ENCODE measurements at places on chromosomes 5 and 9. TPM values are rescaled to one million over a fixed set of nuclear protein-coding genes. Genes with fewer than 3 reads are reported as not detected.

DNA sequence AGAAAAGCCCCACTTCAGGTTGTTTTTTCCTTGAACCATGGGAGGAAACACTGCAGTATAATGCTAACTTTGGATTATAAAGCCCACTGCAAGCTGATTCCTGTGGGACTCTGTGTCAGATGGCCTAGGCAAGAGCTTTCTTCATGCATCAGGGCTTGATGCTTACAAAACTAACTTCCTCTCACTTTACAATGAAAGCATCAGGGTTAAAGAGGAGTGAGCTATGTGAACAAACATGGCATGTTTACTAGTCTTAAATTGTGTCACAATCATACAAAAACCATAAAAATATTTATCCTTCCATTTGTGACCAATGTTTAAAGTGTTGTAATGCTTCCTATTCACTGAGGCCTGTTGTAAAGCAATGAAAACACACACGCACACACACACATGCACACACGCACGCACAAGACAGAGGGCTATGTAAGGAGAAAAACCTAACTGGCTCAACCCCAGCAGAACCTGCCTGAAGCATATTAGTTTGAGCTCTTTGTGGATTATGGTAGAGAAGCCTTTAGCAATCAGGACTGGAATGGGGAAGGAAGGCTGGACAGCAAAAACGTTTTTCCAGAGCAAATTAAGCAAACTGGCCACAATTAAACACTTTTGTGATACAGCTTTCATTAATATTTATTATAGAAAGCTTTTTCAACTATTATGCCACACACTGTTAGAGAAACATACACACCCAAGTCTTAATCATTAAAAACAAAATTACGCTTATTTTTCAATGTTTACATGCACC lies 122.2 kb downstream of the AUH start:
- no peak overlapping the region for H3K4me3 ChIP-seq
- no peak for DNase-seq
- no peaks in the 10 kb centered on the region for H3K27me3 ChIP-seq
- H3K4me1 ChIP-seq, result no peaks in the 10 kb centered on the region

GRCh38 chr9:130990306-130990977 lies 18.5 kb upstream of the LAMC3 start:
- H3K27ac ChIP-seq, result no peak overlapping the region
- no peak overlapping the region for H3K4me3 ChIP-seq
- H3K4me1 ChIP-seq, result no peaks in the 10 kb centered on the region
- no peak for DNase-seq
- H3K36me3 ChIP-seq, result no peaks in the 10 kb centered on the region

- no peak for DNase-seq
- H3K4me3 ChIP-seq, result no peak overlapping the region
- no peaks in the 10 kb centered on the region for H3K27me3 ChIP-seq
- H3K27ac ChIP-seq, result no peak overlapping the region
- H3K4me1 ChIP-seq, result no peaks in the 10 kb centered on the region
- no peaks in the 10 kb centered on the region for H3K36me3 ChIP-seq
Measured at GRCh38 chr9:105964156-105964555, 269.8 kb downstream of the TMEM38B start.

DNA sequence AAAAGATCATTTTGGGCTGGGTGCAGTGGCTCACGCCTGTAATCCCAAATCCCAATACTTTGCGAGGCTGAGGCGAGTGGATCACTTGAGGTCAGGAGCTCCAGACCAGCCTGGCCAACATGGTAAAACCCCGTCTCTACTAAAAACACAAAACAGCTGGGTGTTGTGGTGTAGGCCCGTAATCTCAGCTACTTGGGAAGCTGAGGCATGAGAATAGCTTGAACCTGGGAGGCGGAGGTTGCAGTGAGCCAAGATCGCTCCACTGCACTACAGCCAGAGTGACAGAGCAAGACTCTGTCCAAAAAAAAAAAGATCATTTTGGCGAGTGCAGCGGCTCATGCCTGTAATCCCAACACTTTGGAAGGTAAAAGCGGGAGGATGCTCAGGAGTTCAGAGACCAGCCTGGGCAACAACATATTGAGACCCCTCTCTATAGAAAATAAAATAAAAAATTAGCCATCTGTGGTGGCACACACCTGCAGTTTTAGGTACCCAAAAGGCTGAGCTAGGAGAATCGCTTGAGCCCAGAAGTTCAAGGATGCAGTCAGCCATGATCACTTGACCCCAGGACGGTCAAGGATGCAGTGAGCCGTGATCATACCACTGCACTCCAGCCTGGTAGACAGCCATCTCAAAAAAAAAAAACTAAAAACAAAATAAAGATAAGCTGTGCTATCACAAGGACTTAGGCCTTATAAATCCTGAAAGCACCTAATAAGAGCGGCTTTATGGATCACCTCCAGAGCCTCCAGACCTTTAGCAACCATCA lies 16.2 kb downstream of the PPP2CA start:
- no peaks in the 10 kb centered on the region for H3K27me3 ChIP-seq
- H3K4me1 ChIP-seq, result peaks cover 9% of the 10 kb centered on the region
- H3K4me3 ChIP-seq, result no peak overlapping the region
- no peak overlapping the region for H3K27ac ChIP-seq
- no peak for DNase-seq

DNA sequence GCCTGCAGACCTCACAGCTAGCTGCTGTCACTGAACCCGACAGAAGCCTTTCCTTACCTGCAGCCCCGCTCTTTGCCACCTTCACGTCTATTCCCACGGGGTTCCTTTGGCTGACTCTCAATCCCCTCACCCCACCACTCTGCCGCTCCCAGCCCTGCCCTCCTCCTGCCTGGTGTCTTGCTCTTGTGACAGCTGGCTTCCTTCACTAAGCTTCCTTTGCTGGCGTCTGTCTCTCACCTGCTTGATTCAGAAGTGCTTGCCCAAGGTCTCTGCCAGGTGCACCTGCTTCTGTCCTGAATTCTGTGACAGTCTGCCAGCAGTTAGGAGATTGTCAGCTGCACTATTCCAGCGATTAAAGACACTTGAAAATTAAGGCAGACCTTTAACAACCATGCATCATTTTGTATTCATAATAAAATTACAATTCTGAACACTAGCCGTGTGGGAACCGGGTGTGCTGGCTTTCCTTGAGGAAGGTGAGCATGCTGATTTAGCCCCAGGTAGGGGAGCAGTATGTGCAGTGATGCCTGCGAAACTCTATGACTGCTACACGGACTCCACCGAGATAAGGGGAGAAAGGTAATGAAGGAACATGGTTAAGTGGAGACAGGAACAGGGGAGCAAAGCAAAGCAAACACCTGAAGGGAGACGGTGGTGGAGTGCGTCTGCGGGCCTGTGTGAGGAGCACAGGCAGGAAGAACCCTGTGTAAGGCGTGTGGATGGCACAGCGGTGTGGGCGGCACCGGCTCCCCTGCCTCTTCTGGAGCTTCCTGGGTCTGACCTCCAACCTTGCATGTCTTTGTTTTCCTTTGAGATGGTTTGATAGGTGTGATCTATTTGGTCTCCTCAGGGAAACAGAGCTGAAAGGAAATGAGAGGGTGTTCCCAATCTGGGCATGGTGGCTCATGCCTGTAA lies 80.1 kb upstream of the CACNA1B start:
- peaks cover 88% of the 10 kb centered on the region for H3K36me3 ChIP-seq
- H3K27ac ChIP-seq, result no peak overlapping the region
- H3K4me1 ChIP-seq, result no peaks in the 10 kb centered on the region
- H3K4me3 ChIP-seq, result no peak overlapping the region

The CATSPER3 gene
- total RNA-seq, result 0.87 TPM

The SPATA31C1 gene
- not detected for total RNA-seq

DNA sequence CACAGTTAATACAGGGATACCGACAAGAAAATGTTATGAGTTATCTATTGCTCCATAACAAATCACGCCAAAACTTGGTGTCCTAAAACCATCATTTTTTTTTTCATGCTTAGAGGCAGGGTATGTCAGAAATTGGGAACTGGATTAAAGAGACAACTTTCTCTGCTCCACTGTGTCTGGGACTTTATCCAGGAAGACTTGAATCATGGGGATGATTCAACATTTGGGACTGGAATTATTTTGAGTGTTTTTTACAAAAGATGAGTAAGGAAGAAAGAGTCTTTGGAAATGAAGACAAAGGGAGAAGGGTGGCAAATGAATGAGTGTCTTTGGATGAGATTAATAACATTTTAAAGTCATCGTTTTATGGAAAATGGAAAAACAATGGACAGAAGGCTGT lies 1883.7 kb upstream of the C9orf72 start:
- H3K4me3 ChIP-seq, result no peak overlapping the region
- no peak overlapping the region for H3K27ac ChIP-seq
- H3K4me1 ChIP-seq, result no peaks in the 10 kb centered on the region
- H3K36me3 ChIP-seq, result no peaks in the 10 kb centered on the region
- no peaks in the 10 kb centered on the region for H3K27me3 ChIP-seq

All from upper lobe of right lung (tissue), 1 donor.